ENCODE measurements at places on chromosomes 7 and 10. TPM values are rescaled to one million over a fixed set of nuclear protein-coding genes. Genes with fewer than 3 reads are reported as not detected.

DNA sequence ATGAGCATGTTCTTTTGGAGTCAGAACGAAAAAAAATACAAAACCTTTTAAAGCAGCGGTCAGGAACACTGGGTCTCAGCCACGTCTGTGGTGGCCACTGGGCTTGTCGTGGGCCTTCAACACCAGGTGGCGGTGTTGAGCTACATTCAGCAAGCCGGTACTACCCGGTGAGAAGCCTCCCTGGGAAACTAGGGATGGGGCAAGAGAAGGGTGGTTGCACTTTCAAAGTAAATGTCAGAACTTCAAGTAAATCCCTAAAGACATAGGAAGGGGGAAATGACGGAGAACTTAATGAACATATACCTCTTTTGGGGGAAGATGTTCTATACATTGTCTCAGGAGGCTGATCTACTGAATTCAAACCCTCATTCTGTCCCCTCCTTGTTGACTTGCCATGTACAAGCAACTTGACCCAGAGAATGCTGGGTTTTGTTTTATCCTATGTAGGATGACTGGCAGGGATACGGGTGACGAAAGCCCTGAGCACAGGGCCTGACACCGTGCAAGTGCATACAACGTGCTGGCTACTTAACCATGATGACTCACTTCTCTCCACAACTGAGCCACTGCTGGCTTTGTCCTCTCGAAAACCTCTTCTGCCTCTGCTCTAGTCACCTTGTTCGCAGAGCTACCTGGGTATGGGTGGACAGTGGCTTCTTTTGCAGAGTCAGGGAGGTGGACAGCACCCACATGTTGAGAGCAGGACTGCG lies 49.0 kb upstream of the BAMBI start:
- peak; percentile 79 for DNase-seq

DNA sequence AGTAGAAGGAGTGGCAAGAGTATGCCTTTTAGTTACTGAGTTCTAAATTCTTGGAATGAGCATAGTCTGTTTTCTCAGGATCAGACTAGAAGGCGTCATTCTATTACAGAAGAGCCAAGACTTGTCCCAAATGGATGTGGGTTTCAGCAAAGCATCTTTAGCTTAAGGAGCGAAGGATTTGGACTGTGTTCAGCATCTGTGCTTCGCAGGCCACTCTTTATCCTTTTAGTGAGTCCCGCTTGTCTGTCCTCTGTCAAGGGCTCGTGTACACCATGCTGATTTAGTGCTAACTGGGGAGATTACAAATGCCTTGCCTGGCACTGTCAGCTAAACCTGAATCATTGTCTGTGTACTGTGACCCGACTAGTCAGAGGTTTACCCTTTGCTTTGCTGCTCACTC lies 465.7 kb downstream of the AUTS2 start:
- no peak for DNase-seq

GRCh38 chr7:95220328-95220727 lies 104.0 kb downstream of the PON1 start:
- no peak for DNase-seq

DNA sequence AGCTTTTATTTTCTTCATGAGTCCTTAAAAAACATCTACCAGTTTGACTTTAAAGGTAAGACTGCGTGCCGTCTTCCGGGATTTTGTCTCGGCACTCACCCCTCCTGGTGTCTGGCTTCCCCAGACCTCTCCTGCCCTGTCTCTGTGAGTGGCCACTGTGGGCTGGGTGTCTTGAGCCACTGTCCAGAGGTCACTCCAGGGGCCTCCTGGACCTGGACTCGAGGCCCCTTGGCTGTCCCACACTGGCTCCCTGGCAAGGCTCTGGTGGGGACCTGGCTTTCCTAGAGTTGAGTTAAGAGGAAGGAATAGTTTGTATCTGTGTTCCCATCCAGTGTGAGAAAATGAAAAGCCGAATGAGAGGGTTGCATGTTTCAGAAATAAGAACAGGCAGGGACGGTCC lies 95.5 kb downstream of the NKX6-2 start:
- DNase-seq = no peak

DNA sequence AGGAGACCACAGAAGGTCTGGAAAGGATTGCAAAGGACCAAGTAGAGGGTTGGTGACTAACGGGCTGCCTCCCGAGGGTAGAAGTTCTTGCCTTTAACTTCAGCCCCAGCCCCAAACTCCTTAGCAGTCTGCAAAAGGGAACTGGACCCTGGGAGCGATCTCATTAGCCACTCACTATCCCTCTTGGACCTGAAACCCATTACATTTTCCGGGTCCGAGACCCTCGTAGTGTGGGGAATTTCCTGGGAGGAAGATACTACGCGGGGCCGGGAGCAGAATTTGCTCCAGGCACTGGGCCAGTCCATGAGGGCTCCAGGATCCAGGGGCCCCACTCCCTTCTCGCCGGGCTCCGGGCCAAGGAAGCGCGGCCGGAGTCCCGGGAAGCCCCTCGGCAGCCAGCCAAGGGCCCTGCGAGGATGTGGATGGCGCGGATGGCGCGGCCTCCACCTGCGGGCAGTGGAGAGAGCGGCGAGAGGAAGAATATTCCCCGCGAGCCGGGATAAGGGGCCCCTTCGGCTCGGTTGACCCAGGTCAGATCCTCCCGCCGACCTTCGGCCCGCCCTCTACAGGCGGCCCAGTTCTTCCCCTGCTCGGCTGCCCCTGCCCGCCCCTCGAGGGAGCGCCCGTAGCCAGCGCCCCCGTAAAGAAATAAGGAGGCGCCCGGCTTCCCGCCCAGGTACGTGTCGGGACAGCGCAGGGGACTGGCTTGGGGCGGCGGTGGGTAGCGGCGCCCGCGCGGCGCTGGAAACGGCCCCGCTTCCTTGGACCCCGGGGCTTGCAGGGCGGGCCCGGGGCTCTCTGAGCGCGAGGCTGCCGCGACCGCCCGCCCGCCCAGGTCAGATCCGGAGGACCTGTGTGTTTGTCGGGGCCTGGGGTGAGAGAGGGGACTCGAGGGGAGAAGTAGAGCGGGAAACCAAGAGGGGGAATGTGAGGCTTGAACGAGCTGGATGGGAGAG lies at the start of gene MYO3A:
TSS of gene MYO3A (plus strand) at position 577 of the 956 bp plus-strand sequence. CDS start 17,882 bp downstream, outside the sequence.
- DNase-seq = no peak

DNA sequence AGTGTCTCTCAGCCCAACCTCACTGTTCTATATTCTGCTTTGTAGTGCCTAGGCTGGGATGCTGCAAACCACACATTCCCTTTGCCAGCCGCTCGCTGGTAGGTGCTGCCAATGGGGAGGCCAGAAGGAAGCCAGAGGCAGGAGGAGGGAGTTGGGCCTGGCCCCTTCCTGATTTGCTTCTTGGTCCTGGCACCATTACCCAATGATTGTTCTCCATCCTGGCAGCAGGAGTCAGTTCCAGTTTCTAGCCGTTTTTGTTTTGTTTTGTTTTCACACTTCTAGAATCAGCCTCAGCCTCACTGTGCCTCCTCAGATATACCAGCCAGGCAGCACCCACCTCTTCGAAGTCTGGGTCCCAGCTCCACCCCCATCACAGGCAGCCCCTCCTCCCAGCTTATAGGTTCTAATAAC lies 27.4 kb upstream of the LOXL4 start:
- DNase-seq = no peak

DNA sequence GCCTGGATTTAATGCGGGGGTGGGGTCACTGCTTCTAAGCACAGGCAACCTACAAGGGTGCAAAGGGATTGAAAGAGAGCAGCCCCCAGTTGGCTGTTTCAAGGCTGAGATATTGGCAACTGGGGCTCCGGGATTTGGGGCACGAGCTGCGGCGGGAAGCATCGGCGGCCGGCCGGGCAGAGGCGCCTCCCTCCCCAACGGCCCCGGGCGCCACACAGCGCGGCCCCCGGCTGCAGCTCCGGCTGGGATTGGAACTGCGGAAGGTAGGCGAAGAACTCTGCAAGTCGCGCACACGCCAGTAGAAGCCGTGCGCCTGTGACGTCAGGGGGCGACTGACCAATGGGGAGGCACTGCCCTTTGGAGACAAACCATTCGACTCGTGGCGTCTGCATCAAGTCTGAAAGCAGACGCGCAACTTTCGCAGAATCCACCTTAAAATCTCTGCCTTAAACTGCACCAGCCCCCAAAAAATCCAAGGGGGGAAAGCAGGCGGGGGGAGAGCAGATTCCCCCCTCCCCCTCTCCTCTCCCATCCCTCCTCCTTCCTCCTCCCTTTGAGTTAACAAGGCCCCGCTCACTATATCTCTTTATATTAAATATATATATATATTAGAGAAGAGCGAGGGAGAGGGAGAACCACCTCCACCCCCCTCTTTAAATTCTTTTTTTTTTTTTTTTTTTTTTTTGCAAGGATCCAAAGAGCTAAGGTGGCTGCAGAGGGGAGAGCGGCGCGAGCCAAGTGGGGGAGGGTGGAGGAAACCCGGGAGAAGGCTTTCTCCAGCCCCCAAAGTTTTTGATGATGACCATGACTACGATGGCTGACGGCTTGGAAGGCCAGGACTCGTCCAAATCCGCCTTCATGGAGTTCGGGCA lies at the start of gene DLX6:
TSS of gene DLX6 (plus strand) at position 371 of the 872 bp plus-strand sequence. CDS start at position 796, 425 bp downstream.
- peak; percentile 14 for DNase-seq

ATP5F1C gene
- polyA plus RNA-seq = 357 TPM

BTBD16 gene
- not detected for polyA plus RNA-seq

POP7 gene
- polyA plus RNA-seq = 50.5 TPM

CELF2 gene
- polyA plus RNA-seq = 3.6 TPM

ZNF736 gene
- polyA plus RNA-seq = 1.9 TPM
